ENCODE measurements at places on chromosomes 1 and 21.

DNA sequence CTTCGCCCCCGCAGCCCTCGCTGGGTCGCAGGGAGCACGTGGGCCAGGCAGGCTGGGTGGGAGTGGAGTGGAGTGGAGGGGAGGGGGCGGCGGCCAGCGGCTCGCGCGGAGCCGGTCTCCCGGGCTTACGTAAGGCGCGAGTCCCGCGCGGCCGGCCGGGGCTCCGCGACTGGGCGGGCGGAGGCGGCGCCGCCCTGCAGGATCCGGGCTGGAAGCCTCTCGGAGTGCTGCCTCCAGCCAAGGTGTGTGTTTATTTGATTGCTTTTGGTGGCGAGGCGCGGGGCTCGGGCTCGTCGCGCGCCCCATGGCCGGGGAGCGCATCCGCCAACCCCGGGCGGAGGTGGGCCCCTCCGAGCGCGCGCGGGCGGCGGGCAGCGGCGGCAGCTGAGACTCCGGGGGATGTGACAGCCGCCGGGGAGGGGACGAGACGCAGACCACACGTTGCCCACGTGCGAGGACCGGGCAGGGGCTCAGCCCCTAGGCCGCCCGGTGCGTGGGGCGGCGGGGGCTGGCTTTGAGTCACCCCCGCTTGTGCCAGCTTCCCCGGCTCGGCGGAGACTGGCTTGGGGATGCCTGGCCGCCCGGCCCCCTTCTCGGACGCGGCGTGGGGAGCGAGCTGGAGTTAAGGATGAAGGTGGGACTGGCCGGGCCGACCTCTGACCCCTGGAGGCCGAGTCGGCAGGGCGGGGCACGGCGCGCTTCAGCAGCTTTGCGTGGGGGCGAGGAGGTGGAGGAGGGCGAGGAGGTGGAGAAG lies 402 bp upstream of the AK4 start:
- DNase-seq, result no peak

- DNase-seq, result no peak
These were observed 2.8 kb upstream of the TARS2 start for GRCh38 chr1:150484431-150484830.

DNA sequence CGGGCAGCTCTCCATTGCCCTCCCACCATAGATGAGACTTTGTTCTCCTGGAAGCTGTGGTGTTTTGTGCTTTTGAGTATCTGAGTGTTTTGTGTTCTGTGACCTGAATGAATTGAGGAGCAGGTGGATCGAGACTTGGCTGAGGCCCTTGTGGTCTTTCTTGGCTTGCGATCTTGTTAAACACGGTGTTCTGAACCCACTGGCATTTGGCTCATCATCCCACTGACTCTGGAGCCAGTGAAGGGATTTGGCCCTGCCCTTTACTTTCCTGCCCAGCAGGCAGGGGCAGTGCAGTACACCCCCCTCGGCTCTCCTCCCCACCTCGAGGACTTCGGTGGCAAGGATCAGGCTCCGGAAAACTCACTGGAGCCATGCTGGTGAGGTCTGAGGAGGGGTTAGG lies 30.6 kb downstream of the PKNOX1 start:
- no peak for DNase-seq

- DNase-seq, result no peak
These were observed 22.4 kb downstream of the TRPM2 start for GRCh38 chr21:44375761-44376241.

GRCh38 chr1:26384076-26384475 lies 11.5 kb upstream of the ZNF683 start:
- DNase-seq, result no peak

DNA sequence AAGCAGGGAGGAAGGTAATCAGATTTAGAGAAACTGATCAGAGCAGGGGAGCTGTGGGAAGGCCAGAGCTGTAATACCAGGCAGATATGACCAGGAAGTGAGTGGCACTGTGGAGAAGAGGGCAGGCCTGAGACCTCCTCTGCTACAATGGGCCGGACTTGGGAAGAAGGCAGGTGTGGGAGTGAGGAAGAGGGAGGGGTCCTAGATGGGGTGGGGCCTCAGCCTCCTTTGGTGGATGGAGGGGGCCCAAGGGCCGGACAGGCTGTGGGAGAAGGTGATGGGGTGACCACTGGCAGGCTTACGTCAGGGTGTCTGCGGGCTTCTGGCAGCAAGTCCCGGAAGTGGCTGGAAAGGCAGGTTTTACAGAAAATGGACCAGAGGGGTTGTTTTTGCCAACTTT lies 5.0 kb upstream of the HPCA start:
- no peak for DNase-seq
